ENCODE measurements at places on chromosomes 7 and 10. TPM values are rescaled to one million over a fixed set of nuclear protein-coding genes. Genes with fewer than 3 reads are reported as not detected.

The AFAP1L2 gene
- total RNA-seq, result 0.37 TPM

The MAGI2 gene
- 2.0 TPM for total RNA-seq

- DNase-seq, result no peak
Measured at GRCh38 chr10:12844811-12845483, 156.6 kb downstream of the CCDC3 start.

GRCh38 chr7:25031007-25031406 lies 51.0 kb upstream of the OSBPL3 start:
- DNase-seq, result no peak

DNA sequence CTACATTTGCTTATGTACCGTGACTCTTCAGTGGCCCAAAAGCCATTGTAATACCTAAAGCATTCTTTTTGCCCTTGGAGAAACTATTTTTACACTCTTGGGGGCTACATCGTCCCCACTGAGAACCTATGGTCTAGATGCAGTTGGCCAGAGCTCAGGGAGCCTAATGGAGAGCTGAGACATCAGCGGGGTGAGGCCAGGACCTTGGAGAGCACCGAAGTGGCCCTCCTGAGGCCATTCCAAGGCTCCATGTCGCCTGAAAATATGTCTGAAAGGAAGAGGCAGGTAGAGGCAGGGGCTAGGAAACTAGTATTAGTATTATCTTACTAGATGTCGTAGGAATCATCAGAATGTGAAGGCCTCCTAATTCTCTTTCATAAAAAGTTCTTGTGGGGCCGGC lies 4.9 kb downstream of the PKD2L1 start:
- no peak for DNase-seq

DNA sequence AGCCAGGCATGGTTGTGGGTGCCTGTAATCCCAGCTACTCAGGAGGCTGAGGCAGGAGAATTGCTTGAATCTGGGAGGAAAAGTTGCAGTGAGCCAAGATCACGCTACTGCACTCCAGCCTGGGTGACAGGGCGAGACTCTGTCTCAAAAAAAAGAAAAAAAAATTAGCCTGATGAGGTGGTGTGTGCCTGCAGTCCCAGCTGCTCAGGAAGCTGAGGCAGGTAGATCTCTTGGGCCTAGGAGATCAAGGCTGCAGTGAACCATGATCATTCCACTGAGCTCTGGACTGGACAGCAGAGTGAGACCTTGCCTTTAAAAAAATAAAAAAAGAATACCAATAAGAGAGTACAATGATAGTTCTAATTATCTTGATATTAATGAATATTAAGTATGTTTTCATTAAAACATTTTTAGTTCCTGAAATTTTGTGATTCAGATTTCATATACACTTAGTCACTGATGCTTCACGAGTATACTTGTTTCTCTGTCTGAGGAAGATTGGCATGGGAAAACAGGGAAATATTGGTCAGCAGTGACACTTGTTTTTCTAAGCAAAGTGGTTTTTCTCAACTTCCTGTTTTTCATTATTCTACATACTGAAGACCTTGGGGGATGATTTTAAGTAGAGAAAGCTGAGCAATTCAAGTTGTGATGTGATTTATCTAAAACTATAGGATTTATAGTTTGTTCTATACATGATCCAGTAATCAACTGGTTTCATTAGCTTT lies 76.8 kb downstream of the ADK start:
- DNase-seq, result no peak

- DNase-seq, result no peak
Measured at GRCh38 chr10:62658516-62658915, 146.0 kb upstream of the ADO start.

GRCh38 chr7:135253851-135254771 lies 20.5 kb downstream of the STRA8 start:
- peak; percentile 92 for DNase-seq

DNA sequence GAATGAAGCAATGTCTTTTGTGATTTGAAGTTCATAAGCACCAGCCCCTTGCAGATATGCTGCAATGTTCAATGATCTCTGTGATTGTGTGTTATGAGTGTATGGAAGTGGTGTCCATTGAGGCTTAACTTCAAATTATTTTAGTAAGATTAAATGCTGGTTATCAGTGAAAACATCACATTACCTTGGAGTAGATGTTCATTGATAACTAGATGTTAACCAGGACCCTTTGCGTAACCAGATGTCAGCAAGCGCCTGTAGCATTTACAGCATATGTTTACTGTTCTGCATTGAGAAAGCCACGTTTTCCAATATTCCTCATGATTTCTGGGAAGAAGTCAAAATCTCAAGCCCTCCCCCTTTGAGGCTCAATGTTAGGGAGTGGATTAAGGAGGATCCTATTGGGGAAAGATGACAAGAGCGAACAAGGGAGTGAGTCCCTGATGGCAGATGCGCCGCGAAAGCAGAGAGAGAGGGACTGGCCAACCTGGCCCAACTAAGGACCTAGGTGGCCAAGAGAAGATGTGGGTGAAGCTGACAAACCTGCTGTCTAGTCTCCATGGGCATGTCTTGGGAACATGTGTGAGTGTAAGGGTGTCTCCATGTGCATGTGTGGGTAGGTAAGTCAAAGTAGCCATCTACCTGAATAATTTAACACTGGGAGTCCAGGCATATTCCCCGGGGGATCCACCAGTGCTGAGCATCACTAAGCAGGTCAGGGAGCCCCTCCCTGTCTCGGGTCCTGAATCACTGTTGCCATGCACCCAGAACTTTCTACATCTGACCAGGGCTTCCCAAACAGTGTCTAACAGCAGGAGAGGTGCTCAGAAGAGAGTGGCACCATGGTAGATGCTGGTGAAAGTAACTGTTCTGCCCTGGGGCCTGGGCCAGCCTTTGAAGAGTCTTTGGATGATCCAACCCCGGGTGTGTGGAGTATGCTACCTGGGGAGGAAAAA lies 141.6 kb upstream of the GDF10 start:
- no peak for DNase-seq

All from SK-MEL-5 (cell line).